ENCODE measurements at places on chromosomes 5 and 9.

- peak; percentile 2 for DNase-seq
Observed at GRCh38 chr5:116013207-116013785, 19.0 kb upstream of the ARL14EPL start.

- DNase-seq = no peak
Observed at GRCh38 chr5:137693951-137694721, 41.8 kb downstream of the KLHL3 start.

DNA sequence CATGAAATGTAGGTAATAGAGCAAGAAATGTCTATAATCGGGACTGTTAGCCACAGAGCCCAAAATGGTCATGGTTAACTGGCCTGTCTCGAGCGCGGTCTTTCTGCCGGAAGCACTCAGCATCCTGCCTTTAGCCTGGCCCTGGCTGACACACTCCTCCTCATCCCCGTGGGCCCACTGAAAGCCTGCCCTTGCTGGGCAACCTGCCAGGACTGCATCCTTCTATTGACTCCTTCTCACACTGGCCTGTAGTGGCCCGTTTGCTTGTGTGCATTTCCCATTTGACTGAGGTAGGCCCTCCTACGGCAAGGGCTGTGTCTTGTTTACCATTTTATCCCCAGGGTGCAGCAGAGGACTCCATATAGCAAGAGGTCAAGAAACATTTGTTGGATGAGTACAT is 215.7 kb downstream of the ATPSCKMT start:
- no peak for DNase-seq

DNA sequence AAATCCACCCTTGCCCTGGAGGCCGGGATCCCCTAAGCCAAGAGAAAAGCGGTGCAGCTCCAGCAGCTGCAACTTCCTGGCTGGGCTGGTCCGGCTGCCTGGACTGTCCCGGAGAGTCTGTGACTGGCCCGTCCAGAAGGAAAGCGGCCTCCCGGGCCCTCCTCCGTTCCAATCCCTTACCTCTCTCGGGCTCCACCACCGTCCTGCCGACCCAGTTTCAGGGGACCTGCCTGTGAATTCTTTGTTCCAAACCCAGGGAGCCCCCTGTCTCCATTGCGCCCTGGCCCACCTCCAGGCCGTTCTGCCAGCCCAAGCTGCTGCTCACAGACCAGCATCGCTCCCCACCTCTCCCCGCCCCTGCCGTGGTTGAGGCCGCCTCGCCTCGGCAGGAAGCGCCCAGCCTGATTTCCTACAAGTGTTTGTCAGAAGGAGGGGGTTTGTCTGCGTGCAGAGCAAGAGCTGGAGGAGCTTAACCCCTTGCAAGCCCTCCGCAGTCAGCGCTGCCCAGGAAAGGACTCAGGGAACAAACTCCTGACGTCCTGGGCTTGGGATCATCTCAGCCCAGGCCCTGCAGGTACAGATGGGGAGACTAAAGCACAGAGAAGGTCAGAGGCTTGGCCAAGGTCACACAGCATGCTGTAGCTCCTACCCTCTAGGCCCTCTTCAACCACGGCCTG is at the start of gene AKNA:
AKNA (minus strand) TSS at position 303 of the 677 bp plus-strand sequence. CDS start 6,649 bp downstream, outside the sequence.
- peak; percentile 88 for DNase-seq

DNA sequence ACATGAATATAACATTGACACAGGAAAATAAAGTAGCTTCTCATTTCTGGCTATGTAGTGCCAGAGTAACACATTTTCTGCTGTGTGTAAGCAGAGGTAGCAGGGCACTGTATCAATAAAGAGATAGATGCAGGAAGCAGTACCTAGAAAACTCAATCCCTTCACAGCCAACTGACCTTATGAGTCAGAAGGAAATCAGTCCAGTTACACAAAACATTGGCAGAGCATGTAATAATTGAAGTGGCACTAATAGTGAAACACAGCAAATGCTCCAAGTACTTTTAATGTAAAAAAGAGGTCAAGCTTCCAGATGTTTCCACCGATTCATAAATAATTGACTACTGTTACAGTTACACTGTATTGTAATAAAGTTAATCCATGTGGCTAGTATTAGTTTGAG is 706.6 kb downstream of the EFNA5 start:
- peak; percentile 61 for DNase-seq

DNA sequence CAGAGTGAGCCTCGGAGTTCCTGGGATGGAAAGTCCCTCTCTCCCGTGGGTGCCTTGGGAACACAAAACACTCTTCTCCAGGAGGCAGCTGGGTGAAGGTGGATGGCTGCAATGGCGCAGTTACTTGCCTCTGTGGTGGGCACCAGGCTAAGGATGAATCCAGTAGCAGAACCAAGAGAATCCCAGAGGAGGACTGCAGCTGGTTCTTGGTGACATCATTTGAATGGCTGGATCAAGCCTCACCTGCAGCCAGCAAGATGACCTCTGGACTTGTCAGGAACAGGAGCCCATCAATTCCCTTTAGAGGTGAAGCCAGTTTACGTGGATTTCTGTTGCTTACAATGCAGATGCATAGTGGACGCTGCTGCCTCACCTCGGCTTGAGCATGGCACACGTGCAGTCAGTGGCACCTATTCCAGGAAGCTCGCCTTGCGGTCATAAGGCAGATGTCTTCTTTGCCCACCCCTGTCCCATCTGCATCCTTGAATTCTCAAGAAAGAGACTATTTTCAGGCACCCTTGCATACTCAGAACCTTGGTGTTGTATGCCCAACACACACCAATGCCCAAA is 34.1 kb upstream of the ADAMTS2 start:
- DNase-seq = no peak
